MM.1S (cell line): ENCODE measurements at places on chromosomes 3 and 15.

- no peak for DNase-seq
- H3K36me3 ChIP-seq: no peaks in the 10 kb centered on the region
- H3K27me3 ChIP-seq: no peaks in the 10 kb centered on the region
- H3K4me3 ChIP-seq: peak overlapping the region; percentile 75
- peak overlapping the region; percentile 94 for H3K27ac ChIP-seq
Observed at GRCh38 chr3:13018043-13018451, 55.2 kb downstream of the IQSEC1 start.

DNA sequence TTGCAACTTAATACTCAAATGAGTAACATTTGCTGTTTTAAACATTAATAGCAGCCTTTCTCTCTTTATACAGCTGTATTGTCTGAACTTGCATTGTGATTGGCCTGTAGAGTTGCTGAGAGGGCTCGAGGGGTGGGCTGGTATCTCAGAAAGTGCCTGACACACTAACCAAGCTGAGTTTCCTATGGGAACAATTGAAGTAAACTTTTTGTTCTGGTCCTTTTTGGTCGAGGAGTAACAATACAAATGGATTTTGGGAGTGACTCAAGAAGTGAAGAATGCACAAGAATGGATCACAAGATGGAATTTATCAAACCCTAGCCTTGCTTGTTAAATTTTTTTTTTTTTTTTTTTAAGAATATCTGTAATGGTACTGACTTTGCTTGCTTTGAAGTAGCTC, 40.3 kb downstream of the CTNNB1 start:
- H3K27me3 ChIP-seq: no peaks in the 10 kb centered on the region
- no peak for DNase-seq

GRCh38 chr3:107752202-107752990, 229.6 kb downstream of the BBX start:
- H3K36me3 ChIP-seq: no peaks in the 10 kb centered on the region
- no peaks in the 10 kb centered on the region for H3K4me1 ChIP-seq
- no peak overlapping the region for H3K27ac ChIP-seq
- no peaks in the 10 kb centered on the region for H3K27me3 ChIP-seq
- peak; percentile 27 for DNase-seq
- no peak overlapping the region for H3K4me3 ChIP-seq

DNA sequence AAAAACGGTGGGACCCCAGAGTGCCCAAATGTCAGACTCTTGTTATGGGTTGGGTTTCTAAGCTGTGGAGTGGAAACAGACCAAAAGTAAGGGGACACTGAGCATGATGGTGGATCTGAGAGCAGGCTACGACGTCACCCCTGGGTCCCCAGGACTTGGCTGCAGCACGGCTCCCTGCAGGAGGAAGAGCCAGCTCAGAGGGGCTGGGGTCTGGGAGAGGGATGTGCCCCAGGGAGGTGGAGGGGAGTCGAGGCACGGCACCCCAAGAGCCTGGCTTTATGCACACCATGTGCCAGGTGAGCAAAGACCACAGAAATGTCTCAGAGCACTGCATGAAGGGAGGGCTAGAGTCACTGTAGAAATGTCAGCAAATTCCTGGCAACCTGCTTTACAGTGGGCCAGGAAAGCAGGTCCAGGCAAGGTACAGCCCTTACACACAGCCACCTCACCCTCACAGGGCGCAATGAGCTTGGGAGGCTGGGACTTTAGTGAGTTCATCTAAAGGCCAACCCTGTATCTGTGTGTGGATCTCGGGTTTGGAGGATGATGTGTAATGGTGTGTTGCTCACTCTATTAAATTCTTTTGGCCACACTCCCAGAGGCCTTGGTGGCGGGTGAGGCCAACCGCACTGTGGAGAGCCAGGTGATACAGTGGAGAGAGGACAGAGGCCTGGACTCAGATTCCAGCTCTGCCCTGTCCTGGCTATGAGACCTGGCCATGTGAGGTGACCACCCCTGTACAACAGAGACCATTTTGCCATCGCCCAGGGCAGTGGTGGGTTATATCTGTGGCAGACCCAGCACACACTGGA, 14.1 kb downstream of the CTSH start:
- no peak overlapping the region for H3K4me3 ChIP-seq
- no peak for DNase-seq
- no peaks in the 10 kb centered on the region for H3K36me3 ChIP-seq

DNA sequence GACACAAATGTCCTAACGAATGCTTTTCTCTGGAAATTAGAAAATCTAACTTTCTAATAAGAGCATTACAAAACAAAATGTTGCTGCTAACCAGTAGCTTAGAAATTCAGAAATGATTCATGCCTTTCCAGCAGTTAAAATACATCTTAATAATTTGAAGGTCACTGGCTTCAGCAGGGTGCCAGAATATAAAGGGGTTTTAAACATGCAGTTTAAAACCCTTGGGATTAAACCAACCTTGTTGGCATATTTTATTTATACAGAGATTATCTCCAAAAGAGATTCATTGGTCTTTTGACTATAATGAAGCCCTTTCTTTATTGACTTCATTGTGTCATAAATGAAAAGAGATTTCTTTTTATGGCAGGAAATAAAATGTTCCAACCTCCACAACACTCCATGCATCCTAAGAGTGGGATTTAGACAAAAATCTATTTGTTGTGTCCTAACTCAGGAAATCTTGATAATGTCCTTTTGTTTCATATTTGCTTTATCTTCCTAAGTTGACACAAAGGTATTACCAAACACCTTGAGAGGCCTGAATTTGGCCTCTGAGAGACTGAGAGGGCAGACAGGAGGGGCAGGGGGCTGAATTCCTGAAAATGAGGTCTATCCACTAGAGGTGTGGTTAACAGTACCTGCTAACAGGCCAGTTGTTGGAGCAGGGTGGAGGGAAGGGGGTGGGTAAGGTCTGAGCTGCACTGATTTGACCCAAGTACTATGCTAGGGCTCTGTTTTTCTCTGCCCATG, 124.4 kb downstream of the FEZF2 start:
- H3K27me3 ChIP-seq: no peaks in the 10 kb centered on the region
- no peak for DNase-seq
- H3K36me3 ChIP-seq: no peaks in the 10 kb centered on the region
- no peak overlapping the region for H3K4me3 ChIP-seq

DNA sequence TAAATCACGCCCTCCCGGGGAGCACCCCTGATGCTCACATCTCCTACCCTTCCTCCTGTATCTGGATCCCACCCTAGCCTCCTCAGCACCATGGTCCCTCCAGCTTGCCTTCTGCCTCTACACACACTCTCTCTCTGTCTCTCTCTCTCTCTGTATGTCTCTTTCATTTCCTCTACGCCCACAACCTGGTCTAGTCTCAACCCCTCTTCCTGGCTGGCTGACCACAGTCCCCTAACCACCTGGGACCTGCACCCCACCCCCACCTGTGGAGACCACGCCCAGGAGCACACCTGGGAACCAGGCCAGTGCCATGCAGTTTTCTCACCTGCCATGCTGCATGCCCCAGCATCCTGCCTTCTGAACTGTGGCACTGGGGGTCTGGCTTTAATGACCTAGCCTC, 4.0 kb upstream of the CFAP100 start:
- peaks cover 34% of the 10 kb centered on the region for H3K4me1 ChIP-seq
- no peaks in the 10 kb centered on the region for H3K36me3 ChIP-seq
- peak; percentile 60 for DNase-seq
- H3K27me3 ChIP-seq: no peaks in the 10 kb centered on the region

GRCh38 chr15:37080261-37080921, 20.0 kb downstream of the MEIS2 start:
- no peak for DNase-seq
- H3K4me1 ChIP-seq: no peaks in the 10 kb centered on the region
- no peak overlapping the region for H3K27ac ChIP-seq
- H3K36me3 ChIP-seq: no peaks in the 10 kb centered on the region
- no peak overlapping the region for H3K4me3 ChIP-seq

GRCh38 chr3:187759601-187760000, 14.3 kb upstream of the BCL6 start:
- H3K4me3 ChIP-seq: no peak overlapping the region
- no peak overlapping the region for H3K27ac ChIP-seq
- no peaks in the 10 kb centered on the region for H3K27me3 ChIP-seq
- no peaks in the 10 kb centered on the region for H3K4me1 ChIP-seq
- no peak for DNase-seq
- no peaks in the 10 kb centered on the region for H3K36me3 ChIP-seq

GRCh38 chr3:7288133-7288532, 427.2 kb downstream of the GRM7 start:
- no peak overlapping the region for H3K4me3 ChIP-seq

- peak overlapping the region; percentile 78 for H3K27ac ChIP-seq
- peaks cover 44% of the 10 kb centered on the region for H3K4me1 ChIP-seq
- peak; percentile 92 for DNase-seq
- H3K4me3 ChIP-seq: no peak overlapping the region
Observed at GRCh38 chr3:182382112-182382857, 411.0 kb upstream of the ATP11B start.

DNA sequence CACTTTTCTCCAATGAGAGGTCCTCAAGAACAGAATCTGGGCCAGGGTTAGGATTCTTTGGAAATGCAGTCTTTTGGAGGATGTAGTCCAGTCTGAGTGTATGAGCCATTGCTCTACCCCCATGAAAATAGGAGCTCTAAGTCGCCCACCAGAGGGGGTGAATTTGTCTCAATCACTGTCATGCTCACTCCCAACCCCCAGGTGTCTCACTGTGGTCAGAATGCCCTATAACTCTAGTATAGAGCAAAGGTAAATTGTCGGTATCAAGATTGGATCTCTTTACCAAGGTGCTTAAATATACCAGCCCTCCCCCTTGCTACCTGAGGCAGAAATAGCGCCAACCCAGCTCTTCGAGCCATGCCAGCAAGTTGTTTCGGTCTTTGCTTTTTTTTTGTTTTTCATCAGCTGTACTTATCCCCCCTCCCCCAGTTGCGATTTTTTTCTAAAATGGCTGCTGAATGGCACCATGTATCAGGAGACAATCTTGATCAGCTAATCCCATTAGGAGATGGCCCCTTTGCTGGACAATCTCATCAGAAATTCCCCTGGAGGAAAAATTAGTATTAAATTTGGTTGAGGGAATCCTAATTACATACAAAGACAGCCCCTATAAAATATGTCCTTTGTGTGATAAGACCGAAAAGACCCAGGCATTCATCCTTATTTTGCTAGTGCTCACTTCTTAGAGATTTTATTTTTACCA, 130.7 kb downstream of the EBLN2 start:
- no peaks in the 10 kb centered on the region for H3K27me3 ChIP-seq
- H3K36me3 ChIP-seq: no peaks in the 10 kb centered on the region
- no peak for DNase-seq
- H3K4me1 ChIP-seq: no peaks in the 10 kb centered on the region
- H3K27ac ChIP-seq: no peak overlapping the region
- H3K4me3 ChIP-seq: no peak overlapping the region

DNA sequence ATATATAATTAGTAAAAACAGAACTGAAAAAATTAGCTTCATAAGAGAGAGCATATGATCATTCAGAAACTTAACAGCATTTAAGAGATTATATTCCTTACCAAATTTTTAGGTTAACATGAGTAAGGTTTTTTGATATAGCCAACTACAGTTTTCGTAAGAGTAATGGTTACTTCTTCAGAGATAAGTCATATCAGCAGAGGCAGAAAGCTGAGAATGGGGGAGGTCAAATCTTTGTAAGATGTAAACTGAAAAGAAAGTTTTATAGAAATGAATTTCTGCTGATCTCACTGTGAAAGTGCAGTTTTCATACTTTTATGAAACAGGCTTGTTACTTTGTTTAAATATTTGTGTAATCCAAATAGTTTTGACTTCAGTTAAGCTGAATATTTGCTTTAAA, 193.3 kb downstream of the ZBTB20 start:
- no peaks in the 10 kb centered on the region for H3K36me3 ChIP-seq
- no peak for DNase-seq
- H3K27me3 ChIP-seq: no peaks in the 10 kb centered on the region

- no peaks in the 10 kb centered on the region for H3K4me1 ChIP-seq
- H3K4me3 ChIP-seq: no peak overlapping the region
- H3K36me3 ChIP-seq: no peaks in the 10 kb centered on the region
- DNase-seq: no peak
- no peaks in the 10 kb centered on the region for H3K27me3 ChIP-seq
- H3K27ac ChIP-seq: no peak overlapping the region
Observed at GRCh38 chr3:31240466-31240865, 292.3 kb upstream of the STT3B start.
